EH (cell line): ENCODE measurements at places on chromosomes 7 and 10.

GRCh38 chr7:42247301-42247700 lies 10.3 kb upstream of the GLI3 start:
- DNase-seq, result peak; percentile 85

GRCh38 chr7:157937406-157937805 lies 600.6 kb downstream of the DNAJB6 start:
- no peak for DNase-seq

DNA sequence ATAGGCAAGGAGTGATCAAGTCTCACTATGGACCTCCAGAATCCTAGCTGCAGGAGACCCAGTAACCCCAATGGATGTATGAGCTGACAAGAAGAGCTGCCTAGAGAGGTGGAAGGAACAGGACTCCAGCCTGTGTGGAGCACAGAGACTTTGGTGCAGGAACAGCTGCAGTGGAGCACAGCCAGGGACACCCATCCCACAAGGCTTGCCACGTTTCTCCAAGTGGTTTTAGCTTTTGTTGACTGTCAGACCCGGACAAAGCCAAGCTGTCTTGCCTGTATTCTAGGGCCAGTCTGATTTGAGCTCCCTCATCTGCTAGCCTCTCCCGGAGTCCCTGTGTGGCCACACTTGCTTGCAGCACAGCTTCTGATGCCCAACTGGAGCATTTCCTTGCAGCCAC lies 224.7 kb downstream of the CHRM2 start:
- DNase-seq, result no peak

- peak; percentile 20 for DNase-seq
These were observed 106.0 kb downstream of the BMS1 start for GRCh38 chr10:42888504-42889095.

GRCh38 chr10:93267521-93267920 lies 193.8 kb downstream of the CYP26A1 start:
- no peak for DNase-seq

DNA sequence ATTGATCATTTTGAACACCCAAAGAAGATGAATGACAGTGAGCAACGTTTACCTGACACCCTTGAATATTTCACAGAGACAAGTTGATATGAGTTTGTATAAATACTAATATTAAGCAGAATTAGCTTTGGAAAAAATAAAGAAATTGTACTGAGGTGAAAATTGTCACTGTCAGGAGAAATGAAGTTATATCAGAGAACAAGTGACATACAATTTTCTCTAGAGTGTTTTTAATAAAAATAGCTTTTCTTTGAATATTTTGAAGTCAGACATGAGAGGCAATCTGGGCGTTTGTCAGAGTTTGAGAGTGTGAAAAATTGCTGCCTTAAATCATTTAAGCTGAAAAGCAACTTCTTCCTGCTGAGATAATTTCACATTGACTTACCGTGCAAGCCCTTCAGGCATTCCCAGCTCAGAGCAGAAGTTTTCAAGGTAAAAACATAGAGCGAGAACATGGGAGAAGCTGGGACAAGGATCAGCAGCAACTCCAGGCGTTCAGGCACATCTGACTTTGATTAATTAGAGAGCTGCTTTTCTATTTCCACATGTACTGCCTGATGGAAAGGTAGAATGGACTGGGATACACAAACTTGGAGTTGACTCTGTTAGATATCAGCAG lies 535.9 kb downstream of the TFEC start:
- DNase-seq, result no peak

- DNase-seq, result no peak
These were observed 85.8 kb upstream of the GPR22 start for GRCh38 chr7:107384025-107384424.

GRCh38 chr10:72038458-72039001 lies 49.8 kb downstream of the SPOCK2 start:
- peak; percentile 65 for DNase-seq

- DNase-seq, result no peak
These were observed 85.5 kb downstream of the LHPP start for GRCh38 chr10:124546957-124547646.
